Activated effector memory CD4-positive, alpha-beta T cell treated with anti-CD3 and anti-CD28 coated beads, Interleukin-2, amount 50 U/mL, for 16 hours (primary cell): ENCODE measurements at places on chromosomes 2 and 18.

DNA sequence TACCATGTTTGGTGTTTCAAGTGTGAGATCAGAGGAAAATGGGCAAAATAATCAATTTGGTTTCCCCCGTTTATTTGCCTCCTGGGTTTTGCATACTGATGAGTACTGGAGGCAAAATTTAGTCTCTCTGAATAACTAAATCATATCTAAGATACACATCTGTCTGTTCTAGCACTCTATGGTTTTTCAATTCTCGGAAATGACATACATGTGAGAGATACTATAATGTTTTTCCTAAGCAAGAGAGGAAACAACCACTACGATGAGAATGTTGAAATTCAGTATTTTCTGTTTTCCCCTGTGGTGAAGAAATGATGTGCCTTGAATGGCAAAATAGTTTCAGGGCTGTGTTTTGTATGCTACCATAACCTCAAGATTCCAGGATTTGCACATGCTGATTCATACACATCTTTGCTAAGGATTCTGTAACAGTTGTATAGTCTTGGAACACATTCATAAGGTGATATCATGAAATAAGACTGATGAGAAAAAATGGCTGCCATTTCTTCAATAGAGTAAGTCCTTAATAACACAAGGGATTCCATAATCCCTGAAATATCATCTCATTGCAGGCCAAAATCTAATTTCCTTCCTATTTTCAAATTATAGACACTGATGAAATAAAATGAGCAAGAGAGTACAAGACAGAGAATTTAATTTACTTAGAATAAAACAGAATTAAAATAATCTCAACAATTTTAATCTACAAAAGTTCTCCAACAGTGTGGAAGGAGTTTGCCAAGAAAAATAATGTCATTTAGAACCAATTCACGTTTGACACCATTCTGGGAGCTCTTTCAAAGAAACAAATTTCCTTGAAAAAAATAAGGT, 316.6 kb downstream of the FIGN start:
- no peak for DNase-seq

DNA sequence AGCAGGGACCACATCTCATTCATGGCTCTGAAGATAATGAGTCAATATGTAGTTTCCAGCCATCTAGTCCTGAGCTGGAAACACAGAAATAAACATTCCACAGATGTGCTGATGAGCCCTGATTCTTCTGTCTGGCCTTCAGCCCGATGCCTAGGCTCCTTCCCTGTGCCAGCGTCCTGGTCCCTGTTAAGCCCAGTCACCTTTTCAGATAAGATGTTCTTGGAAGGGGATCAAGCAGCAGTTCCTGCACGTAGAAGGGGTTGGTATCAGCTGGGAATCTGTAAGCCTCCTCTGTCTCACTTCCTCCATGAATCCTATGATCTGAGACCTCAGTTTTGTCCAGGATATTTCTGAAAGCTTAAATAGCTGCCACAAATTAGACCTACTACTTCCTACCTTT, 149.3 kb downstream of the TTC32 start:
- no peak for DNase-seq

- no peak for DNase-seq
These were observed 28.6 kb downstream of the MARCO start for GRCh38 chr2:118970396-118971135.

DNA sequence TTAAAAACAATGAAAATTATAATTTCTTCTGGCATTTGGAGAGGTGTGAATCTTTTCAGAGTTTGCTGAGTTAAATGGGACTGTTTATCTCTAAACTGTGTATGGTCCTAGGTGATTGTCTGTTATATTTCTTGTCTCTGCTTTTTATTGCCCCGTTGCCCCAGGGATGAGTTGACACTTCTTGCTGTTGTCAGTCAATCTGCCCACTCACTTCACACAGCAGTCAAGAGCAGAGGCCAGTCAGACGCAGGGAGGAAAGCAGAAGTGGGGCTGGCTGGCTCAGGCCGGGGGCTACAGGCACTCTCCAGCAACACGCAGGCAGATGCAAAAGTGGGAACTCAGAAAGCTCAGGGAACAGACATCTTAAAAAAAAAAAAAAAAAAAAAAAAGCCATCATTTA, 365.2 kb downstream of the CLIP4 start:
- no peak for DNase-seq

DNA sequence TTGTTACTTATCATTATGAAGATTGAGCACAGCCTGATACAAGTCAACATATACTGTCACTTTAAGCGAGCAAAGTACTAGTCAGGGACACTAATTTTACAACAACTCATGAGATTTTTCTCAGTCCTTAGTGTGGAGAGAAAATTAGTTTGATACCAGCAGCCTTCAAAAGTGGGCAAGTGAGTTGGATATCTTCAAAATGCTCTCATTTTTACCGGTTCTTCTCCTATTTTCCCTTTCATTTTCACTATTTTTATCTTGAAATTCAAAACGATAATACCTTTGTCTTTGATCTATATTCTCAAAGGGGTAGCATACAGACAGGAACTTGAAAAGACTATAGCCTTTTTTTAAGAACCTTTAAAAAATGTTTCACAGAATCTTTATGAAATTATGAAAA, 52.0 kb upstream of the UBXN4 start:
- no peak for DNase-seq

- no peak for DNase-seq
These were observed 372.9 kb upstream of the HS6ST1 start for GRCh38 chr2:128691526-128691925.

DNA sequence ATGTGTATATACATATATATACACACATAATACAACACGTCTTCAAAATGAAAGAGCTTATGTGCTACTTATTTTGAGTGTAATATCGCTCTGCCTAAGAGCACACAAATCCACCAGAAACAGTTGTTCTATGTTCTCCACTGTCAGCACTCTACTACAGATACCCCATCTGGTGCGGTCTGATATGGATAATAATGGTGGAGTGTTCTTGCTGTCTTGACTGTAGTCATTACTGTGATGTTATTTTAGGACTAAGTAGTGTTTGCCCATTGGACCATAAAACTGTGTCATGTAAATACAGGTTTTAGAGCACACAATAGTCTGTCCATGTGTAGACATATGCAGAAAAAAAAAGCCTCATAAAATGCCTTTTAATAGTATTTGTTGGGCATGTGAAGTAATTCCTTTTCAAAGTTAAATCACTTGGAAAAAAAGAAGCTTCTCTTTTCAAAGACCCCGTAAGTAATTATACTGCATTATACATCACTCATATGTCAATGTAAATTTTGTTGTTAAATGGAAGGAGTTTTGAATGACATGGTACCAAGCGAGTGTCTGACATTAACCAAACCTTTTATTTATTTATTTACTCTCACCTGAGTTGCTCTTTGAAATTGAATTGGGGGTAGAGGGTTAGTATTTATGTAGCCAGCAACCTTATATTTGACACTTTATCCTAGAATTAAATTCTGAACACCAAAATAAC, 1249.2 kb upstream of the ZEB2 start:
- DNase-seq = no peak

DNA sequence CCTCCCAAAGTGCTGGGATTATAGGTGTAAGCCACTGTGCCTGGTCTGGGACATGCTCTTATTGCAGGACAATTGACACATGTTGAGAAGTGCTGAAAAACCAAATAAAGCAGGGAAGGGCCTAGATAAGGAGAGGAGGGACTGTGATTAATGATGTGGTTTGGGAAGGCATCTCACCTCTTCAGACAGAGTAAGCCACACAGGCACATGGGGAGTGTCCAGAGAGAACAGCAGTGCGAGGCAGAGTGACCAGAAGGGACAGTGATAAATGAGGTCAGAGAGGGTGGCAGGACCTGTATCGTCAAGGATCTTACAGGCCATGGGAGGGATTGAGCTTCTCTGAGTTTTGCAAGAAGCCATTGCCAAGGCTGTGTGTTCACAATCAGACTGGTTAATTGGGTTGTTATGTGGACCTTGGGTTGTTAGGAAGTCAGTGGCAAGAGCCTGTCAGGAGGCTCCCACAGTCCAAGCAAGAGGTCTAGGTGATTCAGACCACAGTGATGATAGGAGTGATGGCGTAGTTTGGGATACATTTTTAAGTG, 58.5 kb downstream of the EIF5B start:
- no peak for DNase-seq

DNA sequence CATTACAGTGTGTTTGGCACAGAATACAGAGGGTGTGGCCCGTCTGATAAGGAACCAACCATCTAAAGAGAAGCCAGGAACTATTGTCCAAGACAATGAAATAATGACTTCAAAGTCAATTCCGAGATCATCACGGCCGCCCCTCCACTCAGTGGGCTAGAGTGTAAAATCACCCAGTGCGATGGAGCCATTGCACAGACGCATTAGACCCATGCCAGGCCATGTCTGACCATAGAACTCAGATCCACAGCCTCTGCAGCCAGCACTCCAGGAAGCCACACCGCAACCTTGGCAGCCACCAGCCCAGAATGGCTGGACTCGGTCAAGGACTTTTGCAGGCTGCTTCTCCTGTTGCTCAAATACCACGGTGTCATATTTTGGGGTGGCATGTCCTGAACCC, 835.7 kb downstream of the DCDC2C start:
- DNase-seq = no peak

DNA sequence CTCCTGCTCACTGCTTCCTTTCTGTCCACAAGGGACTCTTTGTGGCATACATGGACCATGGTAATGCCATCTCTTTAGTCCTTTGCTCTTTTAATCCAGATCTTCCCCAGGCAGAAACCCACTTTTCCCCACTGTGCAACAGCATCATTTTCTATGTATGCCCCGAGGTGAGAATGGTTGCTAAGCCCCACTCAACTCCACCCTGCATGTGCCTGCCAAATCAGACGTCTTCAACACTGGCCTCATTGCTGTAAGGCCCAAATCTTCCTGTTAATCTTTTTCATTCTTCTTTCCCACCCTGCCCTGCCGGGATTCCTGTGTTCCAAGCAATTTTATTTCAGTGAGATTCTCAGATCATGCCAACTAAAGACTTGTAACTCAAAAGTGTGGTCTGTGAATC, 328.4 kb downstream of the PAX3 start:
- no peak for DNase-seq

- DNase-seq = no peak
These were observed 301.1 kb downstream of the MYCN start for GRCh38 chr2:16241166-16242160.

GRCh38 chr2:119694845-119695521, 16.0 kb downstream of the TMEM177 start:
- no peak for DNase-seq

GRCh38 chr18:26574958-26575864, 26.9 kb upstream of the KCTD1 start:
- no peak for DNase-seq

DNA sequence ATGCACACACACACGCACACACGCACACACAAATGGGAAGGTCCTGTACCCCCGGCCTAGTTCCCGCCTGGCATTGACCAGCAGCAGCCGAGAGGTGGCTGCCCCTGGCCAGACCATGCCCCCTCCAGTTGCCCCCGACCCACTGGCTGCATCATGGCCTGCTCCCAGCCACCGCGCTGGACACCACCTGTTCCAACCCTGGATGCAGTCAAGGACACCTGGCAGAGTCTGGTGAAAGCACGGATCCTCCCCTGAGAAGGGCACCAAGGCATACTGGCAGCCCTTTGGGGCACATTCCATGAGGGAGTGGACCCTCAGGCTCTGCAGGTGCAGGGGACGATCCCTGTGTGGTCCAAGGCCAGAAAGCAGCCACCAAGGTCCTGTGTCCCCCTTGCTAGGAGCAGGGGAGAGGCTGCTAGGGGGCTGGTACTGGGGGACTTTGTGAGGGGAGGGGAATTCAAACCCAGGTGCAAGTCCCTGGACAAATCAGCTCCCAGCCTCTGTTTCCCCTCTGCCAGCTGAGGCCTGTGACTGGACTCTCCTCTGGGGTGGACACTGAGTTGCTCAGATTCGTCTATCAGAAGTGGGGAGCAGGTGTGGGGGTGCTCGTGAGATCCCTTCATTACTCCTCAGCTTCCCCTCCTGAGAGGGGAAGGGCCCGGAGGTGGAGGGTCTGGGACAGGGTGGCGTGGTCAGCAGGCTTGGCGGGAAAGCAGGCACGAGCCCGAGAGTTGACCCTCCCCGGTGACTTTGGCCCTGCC, 3.5 kb downstream of the ESPNL start:
- DNase-seq = peak; percentile 45

DNA sequence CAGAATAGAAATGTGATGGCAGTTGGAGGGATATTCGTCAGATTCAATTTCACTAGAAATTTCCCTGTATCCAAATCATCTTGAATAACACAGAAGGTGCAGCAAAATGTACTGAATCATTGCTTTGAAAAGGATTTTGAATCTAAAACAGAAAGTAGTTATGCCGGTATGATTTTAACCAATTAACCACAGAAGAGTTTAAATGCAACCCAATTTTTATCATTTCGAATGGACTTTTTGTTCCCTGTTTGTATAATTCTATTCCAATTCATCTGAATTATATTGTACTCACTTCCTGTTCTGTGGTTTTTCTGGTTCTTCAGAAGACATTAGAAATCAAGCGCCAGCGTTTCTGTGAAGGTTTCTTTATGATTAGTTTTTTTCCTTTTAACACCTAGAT, 190.4 kb downstream of the MYO3B start:
- no peak for DNase-seq
